ENCODE measurements at places on chromosomes 3 and 15. TPM values are rescaled to one million over a fixed set of nuclear protein-coding genes. Genes with fewer than 3 reads are reported as not detected.

Gene GOLGA6D
- total RNA-seq: not detected

Gene CHP1
- 29.1 TPM for total RNA-seq

DNA sequence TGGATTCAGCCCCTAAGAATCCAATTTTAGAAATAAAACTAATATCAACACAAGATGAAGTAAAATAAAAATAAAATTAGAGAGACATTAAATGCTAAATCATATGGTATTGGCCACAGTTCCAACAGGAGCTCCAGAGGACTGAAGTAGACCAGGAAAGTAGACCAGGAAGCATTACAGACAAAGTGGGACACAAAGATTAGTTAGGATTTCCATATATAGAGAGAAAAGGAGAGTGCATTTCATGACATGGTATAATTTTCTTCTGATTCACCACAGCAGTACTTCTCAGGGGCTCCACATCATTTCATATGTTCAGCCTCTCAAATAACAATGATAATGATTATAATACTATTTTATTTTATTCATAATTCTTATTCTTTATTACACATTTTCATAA lies 18.3 kb downstream of the FGF7 start:
- no peak for DNase-seq

GRCh38 chr3:71101014-71101413 lies 482.5 kb downstream of the FOXP1 start:
- no peak for DNase-seq

GRCh38 chr15:73022161-73022560 lies 30.1 kb upstream of the NEO1 start:
- no peak for DNase-seq

Gene GNAT1
- not detected for total RNA-seq

Gene TRIM69
- total RNA-seq: 70.6 TPM

GRCh38 chr3:108283006-108283405 lies 13.3 kb upstream of the HHLA2 start:
- DNase-seq: no peak
